Inflammatory macrophage (primary cell): ENCODE measurements at places on chromosomes 16 and 17.

DNA sequence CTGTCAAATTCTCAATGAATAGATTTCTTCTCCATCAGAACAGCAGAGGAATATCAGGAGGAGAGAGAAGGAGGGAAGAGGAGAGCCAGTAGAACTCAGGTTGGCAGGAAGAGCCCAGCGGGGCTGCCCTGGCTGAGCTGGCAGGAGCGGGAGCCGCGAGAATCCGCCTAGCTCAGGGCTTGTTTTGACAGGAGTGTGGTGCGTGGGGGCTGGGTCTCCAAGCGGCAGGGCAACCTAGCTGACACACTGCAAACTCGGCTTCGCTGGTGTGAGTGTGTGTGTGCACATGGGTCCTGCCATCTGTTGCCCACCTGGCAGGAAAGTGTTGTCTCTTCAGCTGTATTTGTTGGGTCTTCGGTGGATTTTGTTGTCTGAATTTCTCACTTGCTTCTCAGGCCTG lies 27.9 kb upstream of the BCAR1 start:
- DNase-seq = no peak

DNA sequence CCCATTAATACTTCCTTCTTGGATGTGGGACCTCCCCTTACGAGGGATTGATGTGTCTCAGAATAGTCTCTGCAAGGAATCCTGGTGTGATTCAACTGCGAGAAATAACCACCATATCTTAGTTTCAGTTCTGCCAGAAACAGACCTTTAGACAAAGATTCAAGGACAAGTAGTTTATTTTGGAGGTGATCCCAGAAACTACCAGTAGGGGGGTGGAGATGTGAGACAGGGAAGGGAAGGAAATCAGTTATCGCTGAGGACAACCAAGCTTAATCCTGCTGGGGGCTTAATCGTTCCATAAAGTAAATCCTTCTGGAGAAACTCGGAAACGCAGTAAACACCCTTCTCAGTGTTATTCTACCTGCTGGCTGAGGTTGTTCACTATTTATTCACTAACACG lies 5.0 kb upstream of the SDR42E1 start:
- DNase-seq = peak; percentile 9

GRCh38 chr17:45895304-45895968 lies 1.1 kb downstream of the MAPT start:
- DNase-seq = no peak

GRCh38 chr17:75634376-75634740 lies 1.1 kb downstream of the SMIM5 start:
- no peak for DNase-seq

DNA sequence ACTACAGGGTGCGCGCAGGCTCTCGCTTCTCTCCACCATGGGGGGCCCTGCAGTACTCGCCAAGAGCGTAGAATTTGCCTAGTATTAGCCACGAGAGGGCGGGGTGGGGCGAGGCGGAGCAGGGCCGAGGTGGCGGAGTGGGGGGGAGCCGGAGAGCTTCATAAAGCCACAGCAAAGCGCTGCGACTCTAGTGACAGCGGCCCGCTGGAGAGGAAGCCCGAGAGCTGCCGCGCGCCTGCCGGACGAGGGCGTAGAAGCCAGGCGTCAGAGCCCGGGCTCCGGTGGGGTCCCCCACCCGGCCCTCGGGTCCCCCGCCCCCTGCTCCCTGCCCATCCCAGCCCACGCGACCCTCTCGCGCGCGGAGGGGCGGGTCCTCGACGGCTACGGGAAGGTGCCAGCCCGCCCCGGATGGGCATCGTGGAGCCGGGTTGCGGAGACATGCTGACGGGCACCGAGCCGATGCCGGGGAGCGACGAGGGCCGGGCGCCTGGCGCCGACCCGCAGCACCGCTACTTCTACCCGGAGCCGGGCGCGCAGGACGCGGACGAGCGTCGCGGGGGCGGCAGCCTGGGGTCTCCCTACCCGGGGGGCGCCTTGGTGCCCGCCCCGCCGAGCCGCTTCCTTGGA lies at the start of gene TBX21:
TSS of gene TBX21 (plus strand) at position 190 of the 627 bp plus-strand sequence. CDS start at position 409, 219 bp downstream.
- DNase-seq = peak; percentile 80

DNA sequence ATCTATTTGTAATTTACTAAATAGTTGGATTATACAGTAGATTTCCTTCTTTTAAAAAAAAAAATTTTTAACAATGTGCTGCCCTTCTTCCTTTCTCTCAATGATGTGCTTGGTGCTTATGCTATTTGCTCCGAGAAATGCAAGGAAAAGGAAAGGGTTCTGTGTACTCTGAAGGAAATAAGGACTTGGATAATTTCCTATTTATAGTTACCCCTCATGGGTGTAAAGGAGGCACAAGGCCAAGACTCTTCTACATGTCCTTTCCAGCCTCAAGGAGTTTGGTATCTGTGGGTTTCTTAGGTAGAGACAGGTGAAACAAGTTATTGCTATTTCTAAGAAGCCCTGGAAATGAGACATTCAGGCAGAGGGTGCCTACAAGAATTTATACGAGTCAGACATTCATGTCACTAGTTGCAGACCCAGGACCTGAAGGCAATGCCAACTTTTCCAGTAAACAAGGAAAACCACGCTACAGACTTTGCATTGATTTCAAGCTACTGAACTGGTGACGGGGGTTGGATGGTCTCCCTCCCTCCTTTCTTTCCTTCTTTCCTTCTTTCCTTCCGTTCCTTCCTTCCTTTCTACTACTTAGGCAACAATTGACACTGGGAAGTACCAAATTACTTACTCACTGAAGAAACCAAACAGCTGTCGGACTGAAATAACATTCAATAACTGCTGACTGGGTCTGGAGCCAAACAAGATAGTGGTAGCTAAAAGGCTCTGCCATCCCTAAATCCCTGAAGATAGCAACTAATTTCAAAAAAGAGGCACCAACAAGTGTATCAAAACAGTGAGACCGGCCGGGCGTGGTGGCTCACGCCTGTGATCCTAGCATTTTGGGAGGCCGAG lies 33.8 kb upstream of the GHDC start:
- no peak for DNase-seq

DNA sequence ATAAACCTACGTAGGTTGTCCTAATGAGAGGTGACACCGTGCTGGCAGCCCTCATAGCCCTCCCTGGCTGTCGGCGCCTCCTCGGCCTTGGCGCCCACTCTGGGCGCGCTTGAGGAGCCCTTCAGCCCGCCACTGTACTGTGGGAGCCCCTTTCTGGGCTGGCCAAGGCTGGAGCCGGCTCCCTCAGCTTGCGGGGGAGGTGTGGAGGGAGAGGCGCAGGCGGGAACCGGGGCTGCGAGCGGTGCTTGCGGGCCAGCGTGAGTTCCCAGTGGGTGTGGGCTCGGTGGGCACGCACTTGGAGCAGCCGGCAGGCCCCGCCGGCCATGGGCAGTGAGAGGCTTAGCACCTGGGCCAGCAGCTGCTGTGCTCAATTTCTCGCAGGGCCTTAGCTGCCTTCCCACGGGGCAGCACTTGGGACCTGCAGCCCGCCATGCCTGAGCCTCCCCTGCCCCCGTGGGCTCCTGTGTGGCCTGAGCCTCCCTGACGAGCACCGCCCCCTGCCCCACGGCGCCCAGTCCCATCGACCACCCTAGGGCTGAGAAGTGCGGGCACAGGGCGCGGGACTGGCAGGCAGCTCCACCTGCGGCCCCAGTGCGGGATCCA lies 40.1 kb upstream of the AMZ2 start:
- no peak for DNase-seq

- no peak for DNase-seq
Measured at GRCh38 chr17:6524520-6524919, 31.8 kb downstream of the PITPNM3 start.

DNA sequence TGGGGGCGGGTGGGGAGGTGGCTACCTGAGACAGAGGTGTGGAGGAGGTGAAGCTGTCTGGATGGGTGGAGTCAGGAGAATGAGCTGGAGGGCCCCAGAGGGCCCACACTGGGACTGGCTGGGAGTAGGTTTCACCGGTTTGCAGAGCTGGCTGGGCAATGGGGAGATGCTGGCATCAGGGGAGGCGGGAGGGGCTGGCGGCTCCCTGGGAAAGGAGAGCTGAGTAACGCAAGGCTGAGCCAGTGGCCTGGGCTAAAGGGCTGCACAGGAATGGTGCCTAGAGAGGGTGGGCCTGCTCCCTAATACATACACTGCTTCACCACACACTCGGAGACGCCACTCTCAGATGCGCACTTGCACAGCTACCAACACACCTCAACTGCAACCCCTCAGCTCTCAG lies 12.4 kb downstream of the P3H4 start:
- DNase-seq = no peak

DNA sequence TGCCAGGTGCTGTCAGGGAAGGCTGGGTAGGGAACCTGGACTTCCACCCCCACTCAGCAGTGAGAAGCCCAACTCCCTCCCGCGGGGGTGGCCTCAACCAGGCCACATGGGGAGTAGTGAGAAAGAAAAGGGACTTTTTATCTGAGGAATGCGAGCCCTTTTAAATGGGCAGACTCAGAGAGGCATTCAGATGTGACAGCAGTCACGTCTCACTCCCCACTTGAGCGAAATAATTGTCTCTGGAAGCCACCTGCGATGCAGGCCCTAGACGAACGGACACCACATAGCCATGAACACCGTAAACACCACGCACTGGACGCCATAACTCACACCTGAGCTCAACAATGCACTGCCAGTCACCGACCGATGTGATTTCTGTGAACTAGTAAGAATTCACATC lies 11.9 kb upstream of the CD300E start:
- DNase-seq = no peak

DNA sequence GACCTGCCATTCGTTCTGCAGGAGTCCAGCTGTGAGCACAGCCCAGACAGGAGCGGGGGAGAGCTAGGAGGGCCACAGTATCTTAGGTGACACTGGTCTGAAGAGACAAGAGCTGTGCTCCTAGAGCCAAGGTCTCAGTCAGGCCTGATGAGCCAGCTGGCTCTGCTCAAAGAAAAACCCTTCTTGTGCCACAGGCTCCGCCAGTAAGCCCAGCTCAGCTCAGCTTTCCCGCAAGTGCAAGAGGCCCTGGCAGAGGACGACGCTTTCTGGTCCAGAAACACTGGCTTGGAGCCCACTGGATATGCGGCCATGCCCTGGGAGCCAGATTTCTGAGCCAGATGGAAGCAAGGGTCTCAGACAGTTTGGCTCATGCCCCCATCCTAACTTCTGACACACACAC lies 23.9 kb downstream of the PEMT start:
- DNase-seq = no peak

GRCh38 chr16:70250748-70251628 lies 752 bp downstream of the EXOSC6 start:
- DNase-seq = peak; percentile 14

- no peak for DNase-seq
Measured at GRCh38 chr16:83615953-83616350, 191.8 kb upstream of the HSBP1 start.

DNA sequence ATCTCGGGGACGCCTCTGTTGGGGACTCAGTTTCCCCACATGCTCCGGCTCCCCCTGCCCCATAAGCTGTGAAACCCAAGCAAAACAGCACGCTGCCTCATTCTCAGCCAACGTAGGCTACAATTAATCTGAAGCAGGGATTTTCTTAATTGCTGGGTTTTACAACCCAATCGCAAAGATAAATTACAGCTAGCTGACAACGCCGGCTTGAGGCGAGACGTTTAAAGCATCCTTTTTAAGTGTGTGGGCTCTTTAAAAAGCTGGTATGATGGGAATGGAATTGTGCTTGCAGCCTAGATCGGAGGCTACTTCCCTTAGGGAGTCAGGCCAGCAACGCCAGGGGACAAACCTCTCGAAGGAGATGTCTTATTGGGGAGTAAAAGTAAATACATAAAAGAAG lies 185.3 kb downstream of the ZNF423 start:
- no peak for DNase-seq

- DNase-seq = peak; percentile 38
Measured at GRCh38 chr17:47288531-47289116, 35.0 kb downstream of the ITGB3 start.

GRCh38 chr17:78268951-78269905 lies 37.8 kb downstream of the TMEM235 start:
- DNase-seq = no peak

GRCh38 chr16:55147396-55147795 lies 176.6 kb upstream of the IRX6 start:
- no peak for DNase-seq

DNA sequence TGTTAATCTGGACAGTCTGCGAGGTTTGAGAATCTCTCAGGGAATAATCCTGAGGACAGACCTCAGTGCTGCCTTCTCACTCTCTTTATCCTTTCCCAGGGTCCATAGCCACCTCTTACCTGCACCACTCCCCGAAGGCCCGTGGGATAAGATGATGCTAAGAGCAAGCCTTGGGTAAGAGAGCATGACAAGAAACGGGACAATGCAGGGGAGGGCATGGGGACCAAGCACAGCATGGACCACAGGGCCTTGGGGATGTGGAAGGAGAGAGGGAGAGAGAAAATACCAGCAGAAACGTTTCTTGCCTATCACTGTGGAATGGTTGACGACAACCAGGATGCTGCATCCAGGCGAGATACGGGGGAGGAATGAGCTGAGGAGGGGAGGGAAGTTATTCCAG lies 8.3 kb upstream of the SDR42E1 start:
- DNase-seq = no peak

GRCh38 chr17:59420901-59421300 lies 89.4 kb downstream of the YPEL2 start:
- no peak for DNase-seq

GRCh38 chr16:82440336-82440735 lies 186.4 kb upstream of the CDH13 start:
- no peak for DNase-seq

DNA sequence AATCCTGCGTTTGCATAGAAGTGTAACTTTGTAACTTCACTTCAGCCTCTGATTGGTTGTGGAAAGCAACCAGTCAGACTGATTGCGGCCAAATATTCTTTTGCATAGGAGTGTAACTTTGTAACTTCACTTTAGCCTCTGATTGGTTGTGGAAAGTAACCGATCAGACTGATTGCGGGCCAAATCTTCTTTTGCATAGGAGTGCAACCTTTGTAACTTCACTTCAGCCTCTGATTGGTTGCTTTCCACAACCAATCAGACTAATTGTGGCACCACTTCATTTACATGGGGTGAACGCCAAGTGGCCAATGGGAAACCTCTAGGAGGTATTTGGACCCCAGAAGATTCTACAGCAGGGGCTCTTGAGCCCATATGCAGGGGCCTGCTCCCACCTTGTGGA lies 1.8 kb upstream of the TMEM98 start:
- DNase-seq = no peak

DNA sequence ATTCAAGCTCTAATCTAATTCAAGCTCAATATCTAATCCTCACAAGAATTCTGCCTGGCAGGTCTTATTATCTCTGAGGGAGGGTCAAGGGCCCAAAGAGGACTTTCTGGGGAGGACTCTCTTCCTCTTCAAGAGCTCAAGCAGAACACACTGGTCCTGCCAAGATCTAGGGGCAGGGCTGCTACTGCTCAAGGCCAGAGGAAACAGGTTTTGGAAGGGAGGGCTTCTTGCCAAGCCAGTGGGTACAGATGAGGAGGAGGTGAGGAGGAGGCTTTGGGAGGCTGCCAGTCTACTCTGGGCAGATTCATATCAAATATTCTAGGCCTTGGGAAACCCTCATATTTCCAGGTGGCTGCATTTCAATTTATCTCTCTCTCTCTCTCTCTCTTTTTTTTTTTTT lies 51.8 kb upstream of the IL34 start:
- no peak for DNase-seq

GRCh38 chr16:17723531-17724134 lies 252.9 kb upstream of the XYLT1 start:
- DNase-seq = no peak
